ENCODE measurements at places on chromosomes 13 and 19.

DNA sequence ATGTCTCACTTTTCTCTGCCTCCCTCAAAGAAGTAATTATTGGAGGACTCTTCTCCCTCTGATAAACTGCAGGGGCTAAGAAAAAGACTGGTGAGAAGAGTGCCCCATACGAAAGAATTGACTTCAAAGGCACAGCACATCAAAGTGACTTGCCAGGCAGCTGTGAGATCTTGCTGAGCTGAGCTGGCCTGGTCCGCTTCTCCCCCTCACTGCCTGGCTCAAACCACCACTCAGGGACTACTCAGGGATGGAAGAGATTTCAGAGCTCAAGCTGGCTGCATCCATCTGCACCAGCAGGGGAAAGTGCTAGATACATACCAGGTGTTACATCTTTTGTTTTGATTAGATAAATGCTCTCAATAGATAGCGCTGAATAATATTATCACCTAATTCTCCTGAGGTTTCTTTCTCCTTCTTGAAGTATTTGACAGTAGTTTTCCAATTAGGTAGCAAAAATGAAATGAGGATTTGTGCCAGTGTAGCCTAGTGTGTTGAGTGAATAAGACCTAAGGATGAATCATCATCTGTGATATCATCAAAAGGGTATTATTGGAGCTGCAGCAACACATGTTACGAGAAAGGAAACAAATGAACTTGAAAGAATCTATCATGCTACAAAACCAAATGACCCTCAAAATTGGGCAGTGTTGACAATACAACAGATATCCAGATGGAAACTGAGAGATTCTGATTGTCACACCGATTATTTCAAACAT is 379.8 kb downstream of the TBC1D4 start:
- no peak for DNase-seq

GRCh38 chr13:100130092-100130491 is 41.2 kb downstream of the PCCA start:
- no peak for DNase-seq

- peak; percentile 43 for DNase-seq
Observed at GRCh38 chr19:17391371-17392151, 2.4 kb downstream of the CCDC194 start.

GRCh38 chr13:111202745-111203144 is 87.6 kb downstream of the ARHGEF7 start:
- DNase-seq = peak; percentile 61

DNA sequence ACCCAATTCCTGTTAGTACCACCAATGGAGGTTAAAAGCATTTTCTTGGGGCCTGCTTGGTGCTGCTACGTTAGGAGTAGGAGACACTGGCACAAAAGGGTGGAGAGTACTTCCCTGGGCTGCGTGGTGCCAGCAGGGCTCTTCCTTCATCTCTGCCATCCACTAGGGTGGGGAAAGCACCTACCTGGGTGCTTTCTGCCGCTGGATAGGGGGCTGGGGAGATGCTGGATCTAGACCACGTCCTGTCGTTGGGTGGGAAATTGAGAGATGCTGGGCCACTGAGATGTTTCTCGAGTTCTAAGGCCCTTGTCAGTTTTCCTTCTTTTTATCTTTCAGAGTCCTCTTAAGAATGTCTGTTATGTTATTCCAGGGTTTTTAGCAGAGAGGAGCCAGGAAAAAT is 6.7 kb upstream of the FCGBP start:
- DNase-seq = no peak

DNA sequence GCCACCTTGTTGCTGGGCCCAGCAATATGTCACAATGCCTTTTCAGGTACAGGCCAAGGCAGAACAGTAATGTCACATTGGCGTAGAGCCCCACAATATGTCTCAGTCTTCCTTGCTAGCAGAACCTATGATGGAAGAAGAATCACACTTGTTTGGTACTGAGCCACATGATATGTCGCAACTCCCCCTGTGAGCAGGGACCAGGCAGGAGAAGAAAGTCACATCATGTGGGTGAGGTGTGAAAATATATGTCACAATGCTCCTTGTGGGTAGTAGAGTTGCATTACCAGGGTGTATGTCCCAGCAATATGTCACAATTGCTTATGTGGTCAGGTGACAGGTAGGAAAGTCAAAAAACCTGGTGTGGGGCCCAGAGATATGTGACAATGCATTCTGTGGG is 7.1 kb upstream of the ZNF91 start:
- no peak for DNase-seq

DNA sequence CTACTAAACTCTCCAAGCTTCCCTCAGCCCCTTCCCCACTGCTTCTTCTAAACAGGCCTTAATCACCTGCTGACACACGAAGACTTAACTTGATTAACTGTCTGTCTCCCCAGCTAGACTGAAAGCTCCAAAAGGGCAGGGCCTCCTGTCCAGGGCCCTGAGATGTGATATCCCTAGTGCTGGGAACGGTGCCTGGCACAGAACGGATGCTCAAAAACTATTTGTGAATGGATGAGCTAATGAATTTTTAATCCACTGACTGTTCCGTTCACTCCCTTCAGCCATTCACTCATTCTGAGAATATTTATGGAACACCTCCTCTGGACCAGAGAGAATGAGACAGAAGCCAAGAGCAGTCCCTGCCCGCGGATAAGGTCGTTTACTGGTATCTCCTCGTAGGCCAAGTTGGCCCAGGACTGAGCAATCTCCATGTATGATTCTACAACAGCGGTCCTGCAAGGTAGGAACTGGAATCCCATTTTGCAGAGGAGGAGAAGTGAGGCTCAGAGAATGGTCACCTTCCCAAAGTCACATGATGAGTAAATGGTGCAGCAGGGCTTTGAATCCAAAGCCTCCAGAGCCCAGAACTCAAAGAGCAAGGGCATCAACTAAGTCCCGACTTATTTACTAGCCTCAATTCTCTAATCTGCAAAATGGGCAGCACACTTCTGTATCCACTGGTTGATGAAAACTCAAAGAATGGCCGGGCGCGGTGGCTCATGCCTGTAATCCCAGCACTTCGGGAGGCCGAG is 3.4 kb downstream of the DMWD start:
- DNase-seq = no peak

- no peak for DNase-seq
Observed at GRCh38 chr13:113997845-113998751, 24.2 kb upstream of the C13orf46 start.

DNA sequence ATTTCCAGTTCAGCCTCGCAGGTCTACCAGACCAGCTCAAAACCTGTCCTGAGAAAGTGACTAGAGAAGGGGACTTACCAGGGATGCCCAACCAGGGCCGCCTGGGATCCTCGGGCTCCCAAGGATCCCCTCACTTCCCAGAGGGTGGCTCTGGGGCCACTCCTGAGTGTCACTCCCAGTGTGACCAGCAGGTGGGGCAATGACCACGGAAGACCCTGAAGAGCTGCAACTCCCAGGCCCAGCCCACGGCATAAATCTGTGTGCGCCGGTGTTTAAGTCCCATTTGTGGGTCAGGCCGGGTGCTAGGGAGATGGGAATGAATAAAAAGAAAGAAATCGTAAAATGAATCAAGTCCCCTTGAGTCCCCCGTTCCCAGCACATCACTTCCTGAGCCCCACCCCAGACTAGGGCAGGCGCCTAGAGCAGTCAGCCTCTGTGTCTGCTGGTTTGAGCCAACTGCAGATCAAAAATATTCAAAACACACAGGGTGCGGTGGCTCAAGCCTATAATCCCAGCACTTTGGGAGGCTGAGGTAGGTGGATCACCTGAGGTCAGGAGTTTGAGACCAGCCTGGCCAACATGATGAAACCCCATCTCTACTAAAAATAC is 10.7 kb downstream of the PTGIR start:
- DNase-seq = peak; percentile 90

DNA sequence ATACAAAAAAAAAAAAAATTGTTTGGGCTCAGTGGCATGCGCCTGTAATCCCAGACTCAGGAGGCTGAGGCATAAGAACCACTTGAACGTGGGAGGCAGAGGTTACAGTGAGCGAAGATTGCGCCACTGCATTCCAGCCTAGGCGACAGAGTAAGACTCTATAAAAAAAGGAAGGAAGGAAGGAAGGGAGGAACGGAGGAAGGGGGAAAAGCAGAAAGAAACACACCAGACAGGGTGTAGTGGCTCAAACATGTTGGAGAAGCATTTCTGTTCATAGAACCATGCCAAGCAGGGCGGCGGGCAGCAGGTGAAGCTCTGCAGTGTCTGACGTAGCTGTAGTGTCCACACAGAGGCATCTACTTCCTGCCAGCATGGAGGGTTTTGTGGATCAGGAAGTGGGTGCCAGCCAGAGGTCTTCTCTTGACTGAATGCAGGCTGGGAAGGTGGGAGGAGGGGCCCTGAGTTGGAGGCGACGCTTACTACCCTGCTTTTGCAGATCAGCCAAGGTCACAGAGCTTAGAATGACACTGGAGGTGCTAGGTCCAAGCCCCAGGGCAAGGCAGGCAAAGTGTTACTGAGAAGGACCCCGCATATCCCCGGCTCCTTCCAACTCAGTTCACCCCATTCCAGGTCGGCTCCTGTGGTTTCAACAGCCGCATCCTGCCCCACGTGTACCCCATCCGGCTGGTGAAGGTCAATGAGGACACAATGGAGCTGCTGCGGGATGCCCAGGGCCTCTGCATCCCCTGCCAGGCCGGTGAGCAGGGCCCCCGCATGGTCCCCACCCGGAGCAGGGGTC is 11.6 kb upstream of the PGLS start:
- DNase-seq = no peak

DNA sequence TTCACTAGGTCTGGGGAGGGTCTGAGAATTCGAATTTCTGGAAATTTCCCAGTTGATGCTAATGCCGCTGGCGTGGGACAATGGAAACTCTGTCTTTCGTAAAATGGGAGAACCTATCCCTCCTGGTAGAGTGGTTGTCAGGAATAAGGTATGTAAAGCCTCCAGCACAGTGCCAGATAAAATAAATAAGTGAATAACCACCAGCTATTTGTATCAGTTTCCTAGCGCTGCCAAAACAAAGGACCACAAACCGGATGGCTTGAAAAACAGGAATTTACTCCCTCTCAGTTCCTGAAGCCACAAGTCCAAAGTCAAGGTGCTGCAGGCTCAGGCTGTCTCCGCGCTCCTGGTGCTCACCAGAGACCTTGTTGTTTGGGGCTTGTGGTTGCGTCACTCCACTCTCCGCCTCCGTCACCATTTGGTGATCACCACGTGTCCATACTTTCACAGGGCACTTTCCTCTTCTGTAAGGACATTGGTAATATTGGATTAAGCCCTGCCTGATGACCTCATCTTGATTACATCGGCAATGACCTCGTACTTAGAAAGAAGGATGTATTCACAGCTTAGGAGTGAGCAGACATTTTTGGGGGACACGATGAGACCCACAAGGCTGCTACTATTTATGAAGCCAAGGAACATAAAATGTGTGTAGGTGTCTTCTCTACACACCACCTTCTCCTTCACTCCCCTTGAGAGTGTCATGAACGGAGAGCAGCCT is 428.5 kb downstream of the IRS2 start:
- no peak for DNase-seq

- peak; percentile 59 for DNase-seq
Observed at GRCh38 chr19:35545855-35546381, 492 bp downstream of the TMEM147 start.

GRCh38 chr13:31588316-31588715 is 151.0 kb upstream of the RXFP2 start:
- DNase-seq = no peak

- DNase-seq = peak; percentile 17
Observed at GRCh38 chr13:102309110-102309509, 92.7 kb downstream of the FGF14 start.

GRCh38 chr13:114325729-114326128 is 11.4 kb downstream of the CHAMP1 start:
- no peak for DNase-seq

DNA sequence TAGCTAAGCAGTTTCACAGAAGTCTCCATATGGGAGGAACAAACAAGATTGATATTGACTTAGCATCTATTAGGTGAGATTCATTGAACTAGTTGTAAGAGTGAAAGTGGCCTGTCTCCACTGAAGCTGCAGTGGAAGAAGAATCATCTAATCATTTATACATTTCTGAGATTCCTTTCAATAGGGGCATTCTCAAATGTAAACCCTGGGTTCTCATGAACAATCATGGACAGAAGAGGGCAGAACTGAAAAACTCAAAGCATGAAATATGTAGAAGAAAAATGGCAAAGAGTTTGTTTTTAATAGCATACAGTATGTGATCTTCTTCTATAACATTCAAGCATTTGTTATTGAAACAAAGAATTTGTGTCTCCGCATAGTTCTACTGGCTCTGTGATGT is 17.6 kb upstream of the POSTN start:
- DNase-seq = no peak

DNA sequence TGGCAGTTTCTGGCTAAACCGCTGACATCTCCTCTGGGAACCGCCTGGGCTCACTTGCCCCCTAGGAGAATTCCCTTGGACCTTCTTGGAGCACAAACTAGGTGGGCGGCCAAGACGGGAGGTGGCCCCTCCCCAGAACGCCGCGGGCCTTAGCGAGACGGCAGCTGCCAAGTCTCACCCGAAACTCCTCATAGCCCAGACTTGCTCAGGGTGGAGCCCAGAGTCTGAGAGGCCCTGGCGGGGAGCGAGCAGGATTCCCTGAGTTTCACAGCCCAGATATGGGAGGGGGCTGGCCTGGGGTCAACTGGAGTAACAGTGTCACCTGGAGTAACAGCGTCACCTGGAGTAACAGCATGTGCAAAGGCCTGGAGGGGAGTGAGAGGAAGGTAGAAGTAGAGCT is 10.1 kb downstream of the TINCR start:
- no peak for DNase-seq

DNA sequence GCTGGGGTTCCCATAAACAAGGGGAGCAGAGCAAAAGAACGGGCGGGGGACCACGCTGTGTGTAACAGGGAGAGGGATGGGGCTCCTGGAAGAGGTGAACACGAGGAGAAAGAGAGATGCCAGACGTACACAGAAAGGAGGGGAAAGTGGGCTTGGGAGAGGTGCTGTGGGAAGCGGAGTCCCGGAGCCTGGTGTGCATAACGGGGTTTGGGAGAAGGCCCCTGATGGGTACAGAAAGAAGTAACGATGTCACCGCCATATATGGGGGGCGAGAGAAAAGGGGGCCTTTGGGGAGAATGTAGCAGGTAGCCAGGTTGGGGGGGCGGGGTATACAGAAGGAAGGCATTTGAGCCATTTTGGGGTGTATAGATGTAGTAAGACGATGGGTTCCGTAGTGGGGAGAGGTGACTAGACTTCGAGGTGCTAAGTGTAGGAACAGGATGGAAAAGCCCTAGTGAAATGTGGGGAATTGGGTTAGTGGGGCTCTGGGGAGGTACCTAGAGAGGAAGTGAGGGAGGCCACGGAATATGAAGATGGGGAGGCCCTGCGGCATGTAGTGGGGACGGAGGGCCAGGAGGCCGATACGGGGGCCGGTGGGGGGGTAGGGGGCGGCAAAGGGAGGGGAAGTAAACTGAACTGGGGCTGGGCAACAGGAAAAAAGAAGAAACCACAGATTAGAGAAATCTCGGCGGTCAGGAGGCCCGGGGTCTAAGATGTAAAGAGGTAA is 787 bp downstream of the ZNF580 start:
- peak; percentile 75 for DNase-seq

GRCh38 chr19:35955881-35956634 is 19.9 kb downstream of the LRFN3 start:
- no peak for DNase-seq

DNA sequence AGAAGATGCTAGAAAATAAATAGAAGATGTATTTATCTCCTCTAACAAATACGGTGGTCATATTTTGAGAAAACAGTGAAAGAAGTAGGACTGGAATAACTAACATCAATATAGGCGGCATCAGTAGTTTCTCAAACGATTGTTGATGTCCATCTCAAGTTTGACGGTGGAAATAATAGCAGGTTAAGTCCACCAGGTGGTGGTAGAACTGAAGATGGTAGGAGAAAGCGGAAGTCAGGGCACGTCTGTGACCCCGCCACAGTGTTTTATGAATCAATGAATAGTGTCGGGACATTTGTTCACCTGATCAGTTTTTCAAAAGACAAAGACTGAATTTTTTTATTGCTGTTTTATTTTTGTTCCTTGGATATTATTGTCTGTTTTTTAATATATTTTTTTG is 706.4 kb upstream of the SLC10A2 start:
- DNase-seq = peak; percentile 11
